ENCODE measurements at places on chromosomes 2 and 18.

GRCh38 chr18:35949090-35949489, 23.4 kb upstream of the RMP24 start:
- no peak for DNase-seq

- no peak for DNase-seq
These were observed 92.2 kb downstream of the DOK6 start for GRCh38 chr18:69492861-69493260.

DNA sequence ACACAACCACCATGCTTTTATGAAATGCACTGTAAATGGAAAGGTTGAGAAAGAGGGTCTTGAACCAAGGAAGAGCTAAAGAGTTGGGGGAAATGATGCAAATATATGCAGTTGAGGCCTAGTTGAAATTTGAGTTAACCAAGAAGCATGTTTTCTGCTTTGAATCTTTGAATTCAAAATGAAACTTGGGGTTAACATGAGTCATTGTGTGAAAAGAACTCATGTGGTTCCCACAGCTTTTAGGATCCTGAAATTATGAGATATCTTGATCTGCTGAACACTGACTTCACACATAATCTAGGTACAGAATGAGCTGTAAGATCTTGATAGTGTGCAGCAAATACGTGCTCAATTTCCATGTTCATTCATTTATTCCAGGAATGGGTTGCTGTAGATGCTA, 422.9 kb upstream of the TRIB2 start:
- no peak for DNase-seq

GRCh38 chr2:60394463-60394862, 159.0 kb downstream of the BCL11A start:
- DNase-seq = no peak

- DNase-seq = no peak
These were observed 37.2 kb upstream of the THOC1 start for GRCh38 chr18:305003-305501.

DNA sequence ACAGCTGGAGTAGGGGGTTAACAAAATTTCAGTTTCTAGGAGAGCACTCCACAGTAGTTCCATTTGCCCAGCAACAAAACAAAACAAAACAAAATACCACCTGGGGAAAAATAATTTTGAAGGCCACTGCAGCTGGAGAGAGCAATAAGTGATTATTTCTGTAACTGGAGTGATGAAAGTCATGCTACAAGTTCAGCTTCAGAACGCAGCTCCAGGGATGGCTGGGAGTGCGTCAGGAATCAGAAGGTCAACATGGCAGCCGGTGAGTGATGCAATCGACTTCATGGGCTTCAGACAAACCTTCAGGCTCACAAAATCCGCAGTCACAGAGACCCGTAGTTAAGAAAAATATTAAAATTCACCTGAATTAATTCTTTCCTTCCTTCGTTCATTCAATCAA, 41.0 kb downstream of the ABHD3 start:
- no peak for DNase-seq

DNA sequence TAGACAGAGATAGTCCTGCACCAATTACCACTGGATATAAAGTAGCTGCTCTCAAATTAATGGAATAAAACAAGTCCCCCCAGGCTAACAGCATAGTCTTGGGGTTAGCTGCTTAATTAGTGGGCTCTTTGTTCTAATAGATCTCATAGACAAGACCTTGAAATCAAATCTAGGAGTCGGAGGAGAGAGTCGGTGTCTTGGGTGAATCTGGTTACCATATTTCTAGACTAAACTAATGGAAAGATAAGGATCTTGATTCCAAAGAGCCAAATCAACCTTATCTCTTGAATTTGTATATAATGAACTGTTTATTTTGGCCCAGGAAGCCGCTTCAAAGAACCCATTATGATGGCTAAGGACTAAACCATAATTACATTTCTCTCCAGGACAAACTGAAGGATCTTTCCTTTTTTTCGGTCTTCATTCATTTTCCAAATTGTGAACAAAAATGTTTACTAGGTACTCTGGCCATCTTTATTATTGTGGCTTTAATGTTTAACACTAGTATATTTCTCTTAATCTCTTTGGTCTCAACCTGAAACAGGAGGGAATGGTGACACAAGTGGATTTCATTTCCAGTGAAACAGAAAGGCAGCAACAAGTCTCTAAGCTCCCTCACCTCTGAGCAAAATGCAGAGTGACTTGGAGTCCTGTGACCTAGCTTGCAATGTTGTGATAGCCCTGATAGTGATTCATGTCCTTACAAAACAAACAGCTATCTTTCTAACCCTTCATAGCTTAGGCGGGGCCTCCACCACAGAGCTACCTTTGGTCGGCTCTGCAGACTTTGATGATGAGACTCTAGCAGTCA, 137.9 kb upstream of the PARD3B start:
- DNase-seq = no peak

DNA sequence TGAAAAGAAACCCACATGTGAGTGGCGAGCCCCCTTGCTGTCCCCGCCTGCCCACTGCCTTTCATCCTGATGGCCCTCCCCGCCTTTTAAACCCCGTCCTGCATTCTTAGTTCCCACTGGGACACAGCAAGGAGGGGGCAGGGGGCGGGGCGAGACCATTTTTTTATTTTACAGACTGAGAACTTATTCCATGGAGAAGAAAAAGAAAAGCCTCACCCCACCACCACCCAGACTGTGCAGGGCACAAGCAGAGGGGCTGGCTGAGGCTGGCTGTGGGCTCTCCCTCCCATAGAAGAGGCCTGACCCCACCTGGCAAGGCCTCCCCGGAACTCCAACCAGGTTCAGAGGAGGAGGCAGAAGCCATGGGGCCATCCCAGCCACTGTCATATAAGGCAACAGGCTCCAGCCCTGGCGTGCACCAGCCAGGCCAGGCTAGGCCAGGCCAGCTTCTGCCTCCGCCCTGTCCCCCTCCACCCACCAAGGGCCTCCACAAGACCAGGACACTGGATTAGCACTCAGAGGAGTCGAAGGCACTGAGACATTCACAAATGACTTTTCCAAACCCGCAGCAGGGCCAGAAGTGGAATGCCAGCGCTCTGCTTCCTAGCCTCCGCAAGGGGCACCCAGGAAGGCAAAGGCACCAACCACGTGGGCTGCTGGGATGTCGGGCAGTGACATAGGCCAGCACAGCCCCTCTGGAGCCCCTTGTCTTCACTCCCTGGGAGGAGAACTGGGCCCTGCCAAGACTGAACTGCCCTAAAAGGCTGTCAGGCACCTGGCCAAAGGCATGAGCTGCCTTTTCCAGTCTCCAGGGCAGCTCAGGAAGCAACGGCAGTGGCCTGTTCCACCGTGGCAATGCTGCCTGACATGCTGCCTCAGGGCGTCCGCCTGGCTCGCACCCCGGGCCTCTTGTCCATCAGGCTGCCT, 37.5 kb upstream of the SEMA4C start:
- no peak for DNase-seq

- DNase-seq = no peak
These were observed 188.0 kb downstream of the RTP5 start for GRCh38 chr2:242057379-242058040.

DNA sequence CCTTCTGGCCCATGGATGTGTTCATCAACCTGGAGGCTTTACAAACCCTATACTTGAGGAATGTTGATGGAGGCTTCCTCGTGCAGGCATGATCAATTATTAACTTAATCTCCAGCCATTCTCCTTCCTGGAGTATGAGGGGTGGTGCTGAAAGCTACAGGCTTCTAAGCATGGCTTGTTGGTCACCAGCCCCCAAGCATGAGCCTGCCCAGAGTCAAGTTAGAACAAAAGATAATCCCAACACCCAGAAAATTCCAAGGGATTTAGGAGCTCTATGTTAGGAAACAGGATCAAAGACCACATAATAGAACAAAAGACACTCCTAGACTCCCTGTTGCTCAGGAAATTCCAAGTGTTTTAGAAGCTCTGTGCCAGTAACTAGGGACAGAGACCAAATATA, 63.1 kb downstream of the FAM171B start:
- DNase-seq = no peak

- DNase-seq = no peak
These were observed 24.3 kb upstream of the RPIA start for GRCh38 chr2:88667219-88667618.

DNA sequence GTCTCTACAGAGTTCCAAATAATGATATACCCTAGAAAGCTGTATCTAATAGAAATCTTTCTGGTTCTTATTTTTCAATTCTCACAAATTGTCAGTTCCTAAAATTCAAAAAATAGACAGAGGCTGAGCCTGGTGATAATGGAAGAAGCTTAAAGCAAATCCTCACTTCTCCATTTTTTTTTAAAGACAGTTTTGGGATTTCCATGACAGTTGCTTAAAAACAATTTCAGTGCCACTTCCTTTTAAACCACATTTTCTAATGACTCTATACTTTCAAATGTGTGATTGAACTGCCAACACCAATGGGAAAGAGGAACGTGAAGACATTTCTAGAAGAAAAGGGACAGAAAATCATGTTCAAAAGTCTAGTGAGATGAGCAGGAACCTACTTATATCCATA, 4.0 kb downstream of the GKN2 start:
- DNase-seq = no peak

DNA sequence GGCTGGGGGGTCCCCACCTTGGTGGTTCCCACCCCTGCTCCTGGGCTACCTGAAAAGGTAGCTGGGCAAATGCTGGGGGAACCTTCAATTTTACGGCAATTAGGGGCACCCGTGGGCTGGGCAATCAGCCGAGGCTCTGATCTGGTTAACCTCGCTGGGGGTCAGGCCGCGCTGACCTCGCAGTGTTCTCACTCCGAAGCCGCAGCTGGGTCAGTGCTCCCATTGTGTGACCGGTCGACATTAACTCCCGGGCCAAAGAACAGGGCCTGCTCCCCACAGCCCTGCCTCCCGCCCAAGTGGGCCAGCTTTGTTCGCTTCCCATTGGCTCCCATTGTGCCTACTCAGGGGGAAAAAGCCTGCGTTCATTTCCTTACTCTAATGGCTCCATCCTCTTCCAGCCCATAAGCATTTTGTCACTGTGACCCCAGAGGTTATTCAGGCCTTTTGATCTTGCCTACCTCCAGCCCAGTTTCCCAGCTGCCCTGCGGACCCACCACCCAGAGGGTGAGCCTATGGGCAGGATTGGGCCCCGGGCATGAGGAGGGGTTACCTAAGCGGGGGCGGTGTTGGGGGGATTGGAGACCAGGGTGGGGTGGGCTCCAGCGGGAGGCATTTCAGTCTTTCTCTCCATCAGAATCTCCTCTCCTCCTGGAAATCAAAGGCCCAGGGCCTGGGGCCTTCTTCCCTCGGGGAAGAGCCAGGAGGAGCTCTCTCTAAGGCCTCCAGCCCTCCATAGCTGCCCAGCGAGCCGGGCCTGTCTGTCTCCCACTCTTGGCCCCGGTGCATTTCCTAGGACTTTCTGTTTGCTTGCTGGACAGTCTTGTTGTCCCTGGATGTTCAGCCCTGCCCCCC, 90.1 kb downstream of the MYCN start:
- no peak for DNase-seq

DNA sequence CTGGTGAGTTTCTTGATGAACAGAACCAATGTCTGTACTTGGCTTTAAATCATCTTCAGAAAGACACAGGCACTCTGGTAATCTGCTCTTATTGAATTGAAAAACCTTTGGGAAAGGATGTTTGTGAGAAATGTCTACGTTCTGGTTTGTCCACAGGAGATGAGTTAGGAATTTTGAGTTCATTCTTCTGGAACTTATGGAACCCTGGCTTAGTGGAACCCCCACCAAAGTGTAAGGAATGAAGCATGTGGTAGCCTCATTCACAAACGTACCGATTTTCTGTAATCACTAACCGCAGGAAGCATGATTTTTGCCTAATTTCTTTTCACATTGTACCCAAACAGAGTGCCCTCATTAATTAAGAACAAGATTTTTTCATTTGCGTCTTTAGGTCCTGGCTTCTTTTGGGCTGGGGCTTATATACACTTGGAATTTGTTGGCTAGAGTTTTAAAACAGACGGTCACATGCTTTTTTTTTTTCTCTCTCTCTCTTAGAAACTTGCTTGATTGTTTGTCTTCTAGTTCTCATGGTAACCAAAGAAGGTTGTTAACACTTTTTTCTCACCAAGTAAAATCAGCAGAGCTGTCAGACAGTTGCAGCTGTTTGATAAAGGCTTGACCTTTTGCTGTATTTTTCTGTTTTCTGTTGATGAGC, 314.1 kb upstream of the THUMPD2 start:
- no peak for DNase-seq

DNA sequence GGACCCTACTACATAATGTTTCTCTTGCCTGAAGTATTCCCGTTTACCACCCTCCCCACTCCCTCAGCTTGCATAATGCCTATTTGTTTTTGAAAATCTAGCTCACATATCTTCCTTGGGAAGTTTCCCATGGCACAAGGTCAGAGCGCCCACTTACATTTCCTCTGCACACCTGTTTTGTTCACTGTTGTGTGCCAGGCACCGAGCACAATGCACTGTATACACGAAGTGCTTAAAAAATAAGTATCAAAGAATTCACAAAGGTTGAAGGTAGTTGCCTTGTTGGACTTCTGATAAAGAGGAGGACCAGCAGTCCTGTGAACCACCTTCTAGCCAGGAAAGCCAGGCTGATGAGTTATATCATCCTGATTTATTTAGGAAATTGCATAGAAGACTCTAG, 16.8 kb upstream of the RHOB start:
- DNase-seq = no peak

DNA sequence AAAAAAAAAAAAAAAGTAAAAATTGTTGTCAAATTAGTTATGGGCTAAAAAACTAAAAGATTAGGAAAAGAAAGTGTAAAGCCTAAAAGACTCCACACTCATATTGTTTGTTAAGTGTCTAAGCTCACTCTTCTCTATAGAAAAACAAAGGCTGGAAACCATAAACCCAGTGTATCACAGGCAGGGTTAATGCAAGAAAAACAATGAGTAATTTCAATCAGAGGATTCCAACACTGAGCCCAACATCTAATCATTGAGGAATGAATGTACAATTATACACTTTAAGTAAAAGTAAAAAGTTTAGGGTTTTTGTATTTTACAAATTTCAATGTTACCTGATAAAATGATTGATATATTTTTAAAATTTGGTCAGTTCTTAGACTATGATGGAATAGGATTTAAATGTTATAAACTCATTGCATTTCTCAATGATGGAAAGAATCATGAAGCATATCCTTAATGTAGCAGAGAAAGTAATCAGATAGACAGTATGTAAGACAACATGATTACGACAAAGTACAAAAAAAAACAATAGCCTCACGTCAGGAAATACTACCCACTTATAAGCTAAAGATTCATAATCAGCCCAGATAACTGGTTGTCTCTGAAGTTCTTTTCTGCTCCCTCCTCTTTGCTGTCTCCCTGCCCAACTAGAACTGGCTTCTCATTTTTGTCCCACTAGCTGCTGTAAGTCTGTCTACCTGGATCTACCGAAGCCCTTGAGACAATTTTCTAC, 44.5 kb upstream of the SP3 start:
- DNase-seq = no peak
